NCI-H1930 (cell line): ENCODE measurements at places on chromosomes 7 and 10.

GRCh38 chr7:128821724-128822123 lies 8.5 kb upstream of the FLNC start:
- DNase-seq: no peak

GRCh38 chr7:52838981-52839411 lies 196.4 kb upstream of the POM121L12 start:
- no peak for DNase-seq

DNA sequence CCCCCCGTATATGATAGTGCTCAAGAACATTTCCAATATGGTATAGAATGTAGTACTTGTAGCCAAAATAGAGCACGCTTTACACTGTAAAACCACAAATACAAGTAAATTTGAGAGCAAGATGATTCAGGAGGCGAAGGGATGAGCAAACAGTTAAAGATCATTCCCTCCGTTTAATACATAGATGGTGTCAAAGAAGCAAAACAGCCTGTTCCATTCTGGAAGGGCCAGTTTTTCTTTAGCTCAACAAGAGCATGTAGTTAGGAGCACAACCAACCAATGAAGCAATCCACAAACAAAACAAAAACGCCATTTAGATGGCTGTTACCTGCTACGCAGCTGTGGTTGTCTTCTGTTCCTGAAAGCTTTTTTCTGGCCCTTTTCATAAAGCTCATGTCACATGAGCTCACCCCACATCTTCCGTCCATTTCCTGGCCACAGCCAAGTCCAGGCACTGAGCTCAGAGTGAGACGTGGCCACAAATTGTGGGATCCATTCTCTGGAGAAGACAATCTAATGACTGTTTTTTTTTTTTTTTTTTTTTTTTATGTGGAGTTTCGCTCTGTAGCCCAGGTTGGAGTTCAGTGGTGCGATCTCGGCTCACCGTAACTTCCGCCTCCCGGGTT lies 185.6 kb downstream of the FANK1 start:
- DNase-seq: no peak

- DNase-seq: no peak
These were observed 1.1 kb upstream of the SEC31B start for GRCh38 chr10:100520811-100521210.

DNA sequence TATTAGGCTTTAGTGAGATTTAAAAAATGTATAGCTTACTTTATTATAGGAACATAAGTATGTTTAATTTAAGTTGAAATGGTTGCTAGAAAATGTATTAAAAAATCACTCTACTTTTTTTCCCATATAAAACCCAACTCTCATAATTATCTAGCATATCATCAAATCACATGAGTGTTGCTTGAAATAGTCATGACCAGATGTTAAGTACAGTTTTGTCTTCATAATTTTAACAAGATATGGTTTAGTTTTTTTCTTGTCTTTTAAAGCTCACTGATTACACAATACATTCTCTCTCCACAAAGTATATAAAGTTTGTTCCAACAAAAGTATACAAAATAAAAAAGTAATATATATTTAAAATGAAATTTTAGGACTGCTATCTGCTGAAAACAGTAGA lies 82.8 kb downstream of the HGF start:
- no peak for DNase-seq

- DNase-seq: no peak
These were observed 751.8 kb downstream of the KCNMA1 start for GRCh38 chr10:76885816-76886215.

DNA sequence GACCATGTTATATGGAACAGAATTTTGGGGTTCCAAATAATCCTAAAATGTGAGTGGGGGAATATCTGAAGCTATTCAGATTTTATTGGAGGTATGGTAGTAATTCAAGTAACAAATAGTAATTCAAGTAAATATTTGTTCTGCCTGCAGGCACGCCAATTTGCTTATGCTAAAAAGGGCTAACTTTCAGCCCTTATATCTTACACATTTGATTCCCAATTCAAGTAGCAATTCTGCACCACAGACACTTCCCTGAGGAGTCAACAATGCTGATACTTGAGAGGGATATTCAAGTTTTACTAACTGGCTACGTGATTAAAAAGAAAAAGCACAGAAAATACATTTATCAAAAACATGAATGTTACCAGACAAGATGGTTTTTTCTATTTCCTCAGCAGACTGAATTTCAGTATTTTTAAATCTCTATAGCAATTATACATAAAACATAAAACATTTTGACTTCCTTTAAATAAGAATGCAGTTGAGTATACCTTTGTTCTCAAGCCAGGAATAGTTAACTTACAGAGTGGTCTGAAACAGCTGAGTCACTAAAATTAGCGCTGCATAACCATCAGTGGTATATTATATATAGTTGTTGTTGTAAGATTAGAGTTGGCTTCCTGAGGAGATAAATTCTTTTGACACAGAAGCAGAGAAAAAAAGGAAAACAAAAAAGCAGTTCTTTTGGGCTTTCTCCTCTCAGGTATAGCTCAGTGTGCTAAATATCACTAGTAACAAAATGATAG lies 33.9 kb downstream of the MTPN start:
- DNase-seq: no peak

- no peak for DNase-seq
These were observed 11.0 kb downstream of the MAPK8 start for GRCh38 chr10:48317321-48317990.

DNA sequence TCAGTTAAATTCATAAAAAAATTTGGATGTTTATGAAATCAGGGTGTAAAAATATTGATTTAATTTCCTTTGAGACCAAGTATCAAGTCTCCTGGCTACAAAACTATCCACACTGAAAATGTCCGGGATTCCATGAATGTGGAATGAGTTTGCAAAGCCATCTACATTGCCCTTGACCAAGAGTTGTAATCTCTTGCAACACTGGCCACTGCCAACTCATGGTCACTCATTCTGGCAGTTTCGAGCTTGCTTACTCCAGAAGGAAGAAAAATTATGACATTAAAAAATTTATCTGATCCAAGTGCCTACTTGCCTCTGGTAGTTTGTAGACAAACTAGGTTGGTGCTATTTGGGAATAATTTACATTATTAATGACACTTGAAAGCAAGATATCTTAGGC lies 84.2 kb downstream of the NPY start:
- no peak for DNase-seq

GRCh38 chr10:97278491-97278989 lies 13.9 kb downstream of the ARHGAP19 start:
- DNase-seq: peak; percentile 12

DNA sequence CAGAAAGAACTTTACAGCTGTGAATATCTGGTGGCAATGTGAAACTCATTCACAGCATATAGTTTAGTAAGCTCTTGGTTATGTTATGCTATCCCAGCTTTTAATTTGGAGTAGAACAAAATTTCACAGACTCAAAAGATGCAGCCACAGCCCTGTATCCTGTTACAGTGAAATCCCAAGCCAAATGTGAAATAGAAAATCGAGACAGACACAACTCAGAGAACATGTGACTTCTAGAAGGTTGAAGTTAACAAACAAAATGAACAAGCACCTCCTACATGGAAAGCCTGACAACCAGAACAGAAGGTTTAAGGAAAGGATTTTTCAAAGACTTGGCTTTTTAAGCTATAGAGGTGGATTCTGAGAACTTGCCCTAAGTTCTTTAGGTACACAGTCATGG lies 39.6 kb downstream of the JAZF1 start:
- no peak for DNase-seq

DNA sequence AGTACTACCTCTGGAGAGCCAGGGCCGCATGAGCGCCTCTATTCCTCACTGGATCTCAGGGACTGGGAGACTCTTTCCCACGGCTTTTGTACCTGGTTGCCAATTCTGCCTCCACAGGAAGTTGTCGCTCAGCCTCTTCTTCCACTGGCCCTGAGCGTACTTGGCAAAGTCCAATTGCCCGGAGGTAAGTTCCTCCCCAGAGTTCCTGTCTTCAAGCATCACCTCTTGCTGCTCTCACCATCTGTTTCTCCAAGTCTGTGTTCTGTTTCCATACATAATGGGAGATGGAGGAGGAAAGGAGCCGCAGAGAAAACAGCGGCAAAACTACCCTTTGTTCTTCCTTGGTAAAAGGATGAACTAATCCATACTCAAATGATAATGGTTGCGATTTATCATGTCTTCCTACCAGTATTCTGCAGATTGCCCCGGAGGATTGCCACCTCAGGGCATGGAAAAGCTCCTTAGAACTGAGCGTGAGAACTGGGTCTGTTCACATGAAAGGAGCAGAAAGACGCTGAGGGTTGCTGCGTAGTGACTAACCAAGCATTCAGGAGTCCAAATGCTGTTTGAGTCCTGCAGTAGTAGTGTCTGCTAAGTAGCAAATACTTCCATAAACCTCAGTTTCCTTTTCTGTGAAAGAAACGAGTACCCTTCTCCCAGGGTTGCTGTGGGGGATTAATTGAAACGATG lies 170.2 kb upstream of the GLI3 start:
- no peak for DNase-seq

DNA sequence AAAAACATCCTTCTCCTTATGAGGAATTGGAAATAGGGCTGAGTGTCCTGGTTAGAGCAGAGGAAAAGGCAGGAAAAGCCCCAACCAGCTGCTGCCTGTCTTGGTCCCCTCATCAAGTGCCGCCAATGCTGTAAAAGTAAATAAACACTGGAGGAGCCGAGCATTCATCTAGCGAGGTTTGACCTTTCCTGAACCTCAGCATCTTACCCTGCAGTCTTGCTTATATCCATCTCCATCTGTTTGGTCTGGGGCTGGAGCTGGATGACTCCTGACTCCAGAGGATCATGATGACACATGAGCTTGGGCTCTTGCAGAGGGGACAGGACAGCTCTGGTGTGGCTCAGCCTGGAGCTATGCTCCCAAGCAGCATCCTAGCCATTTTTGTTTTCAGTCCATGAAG lies 501.1 kb downstream of the TNS3 start:
- no peak for DNase-seq
